ENCODE measurements at places on chromosomes 7 and 10. TPM values are rescaled to one million over a fixed set of nuclear protein-coding genes. Genes with fewer than 3 reads are reported as not detected.

Gene GDF2
- not detected for total RNA-seq

Gene TMEM225B
- total RNA-seq: 3.1 TPM

Gene PDZD7
- total RNA-seq: 6.1 TPM

Gene ZCWPW1
- 1.5 TPM for total RNA-seq

DNA sequence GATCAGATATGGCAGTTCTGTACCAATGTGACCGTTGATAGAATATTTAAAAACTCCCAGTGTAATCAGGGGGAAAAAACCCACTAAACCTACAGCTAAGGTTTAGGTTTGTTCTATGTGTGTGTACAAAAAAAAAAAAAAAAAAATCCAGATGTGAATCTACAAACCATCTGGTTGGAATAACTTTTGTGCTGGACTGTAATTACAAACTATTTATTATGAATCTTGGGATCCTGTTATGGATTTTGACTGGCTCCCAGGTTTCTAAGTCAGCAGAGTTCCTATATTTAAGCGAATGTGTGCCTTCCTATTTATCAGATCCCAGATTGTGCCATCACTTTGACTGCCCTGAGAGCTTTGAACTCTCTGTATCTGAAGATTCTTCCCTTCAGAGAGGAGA, 29.1 kb downstream of the BMPER start:
- no peak for DNase-seq

GRCh38 chr7:101575168-101575567, 53.9 kb downstream of the MYL10 start:
- DNase-seq: no peak

GRCh38 chr7:47371317-47371716, 210.6 kb downstream of the TNS3 start:
- DNase-seq: no peak

DNA sequence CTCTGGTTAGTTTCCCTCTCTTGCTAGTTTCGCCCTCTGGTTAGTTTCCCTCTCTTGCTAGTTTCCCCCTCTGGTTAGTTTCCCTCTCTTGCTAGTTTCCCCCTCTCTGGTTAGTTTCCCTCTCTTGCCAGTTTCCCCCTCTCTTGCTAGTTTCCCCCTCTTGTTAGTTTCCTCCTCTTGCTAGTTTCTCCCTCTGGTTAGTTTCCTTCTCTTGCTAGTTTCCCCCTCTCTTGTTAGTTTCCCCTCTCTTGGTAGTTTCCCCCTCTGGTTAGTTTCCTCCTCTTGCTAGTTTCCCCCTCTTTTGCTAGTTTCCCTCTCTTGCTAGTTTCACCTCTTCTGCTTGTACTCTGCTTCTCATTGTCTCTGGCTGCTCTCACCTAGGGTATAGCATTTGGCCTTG, 613.8 kb downstream of the LRMDA start:
- no peak for DNase-seq

DNA sequence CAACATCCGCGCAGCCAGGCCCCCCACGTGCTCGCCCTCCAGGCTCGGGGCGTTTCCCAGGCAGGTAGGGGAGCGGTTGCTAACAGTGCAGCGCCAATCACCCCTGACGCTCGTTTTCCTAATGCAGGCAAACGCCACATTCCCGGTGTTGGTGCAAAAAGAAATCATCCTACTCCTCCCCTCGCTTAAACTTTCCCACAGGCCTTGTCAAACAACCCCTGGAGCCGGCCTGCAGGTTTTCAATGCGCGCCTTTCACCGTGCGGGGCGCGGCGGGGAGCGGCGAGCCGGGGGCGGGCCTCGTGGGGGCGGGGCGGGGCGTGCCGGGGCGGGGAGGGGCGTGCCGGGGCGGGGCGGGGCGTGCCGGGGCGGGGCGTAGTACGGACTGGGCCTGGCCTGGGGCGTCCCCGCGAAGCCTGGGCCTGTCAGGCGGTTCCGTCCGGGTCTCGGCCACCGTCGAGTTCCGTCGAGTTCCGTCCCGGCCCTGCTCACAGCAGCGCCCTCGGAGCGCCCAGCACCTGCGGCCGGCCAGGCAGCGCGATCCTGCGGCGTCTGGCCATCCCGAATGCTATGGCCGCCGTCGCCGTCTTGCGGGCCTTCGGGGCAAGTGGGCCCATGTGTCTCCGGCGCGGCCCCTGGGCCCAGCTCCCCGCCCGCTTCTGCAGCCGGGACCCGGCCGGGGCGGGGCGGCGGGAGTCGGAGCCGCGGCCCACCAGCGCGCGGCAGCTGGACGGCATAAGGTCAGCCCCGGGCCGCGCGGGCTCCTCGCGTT, at the start of gene ECHDC3:
TSS of gene ECHDC3 (plus strand) at position 374 of the 770 bp plus-strand sequence. CDS start at position 569, 195 bp downstream.
- DNase-seq: no peak

GRCh38 chr7:81333536-81333935, 414.7 kb upstream of the SEMA3C start:
- no peak for DNase-seq

- DNase-seq: no peak
Observed at GRCh38 chr10:119274519-119275045, 67.2 kb downstream of the GRK5 start.

DNA sequence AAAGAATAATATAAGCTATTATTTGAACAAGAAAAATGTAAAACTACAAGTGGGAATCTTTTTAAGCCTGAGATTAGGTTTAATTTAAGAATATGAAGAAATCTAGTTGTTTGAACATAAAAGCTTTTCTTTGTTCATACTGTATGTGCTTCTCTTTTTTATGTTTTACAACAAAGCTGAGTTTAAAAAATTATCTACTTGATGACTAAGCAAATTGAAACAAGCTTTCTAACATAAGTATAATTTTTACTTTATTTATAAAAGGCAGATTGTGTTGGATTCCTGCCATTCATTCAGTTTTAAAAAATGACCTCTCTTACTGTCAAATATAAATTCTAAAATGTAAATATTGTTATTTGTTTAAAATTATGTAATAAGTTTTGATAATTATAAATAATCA, 958.2 kb downstream of the DNAJB9 start:
- DNase-seq: no peak

DNA sequence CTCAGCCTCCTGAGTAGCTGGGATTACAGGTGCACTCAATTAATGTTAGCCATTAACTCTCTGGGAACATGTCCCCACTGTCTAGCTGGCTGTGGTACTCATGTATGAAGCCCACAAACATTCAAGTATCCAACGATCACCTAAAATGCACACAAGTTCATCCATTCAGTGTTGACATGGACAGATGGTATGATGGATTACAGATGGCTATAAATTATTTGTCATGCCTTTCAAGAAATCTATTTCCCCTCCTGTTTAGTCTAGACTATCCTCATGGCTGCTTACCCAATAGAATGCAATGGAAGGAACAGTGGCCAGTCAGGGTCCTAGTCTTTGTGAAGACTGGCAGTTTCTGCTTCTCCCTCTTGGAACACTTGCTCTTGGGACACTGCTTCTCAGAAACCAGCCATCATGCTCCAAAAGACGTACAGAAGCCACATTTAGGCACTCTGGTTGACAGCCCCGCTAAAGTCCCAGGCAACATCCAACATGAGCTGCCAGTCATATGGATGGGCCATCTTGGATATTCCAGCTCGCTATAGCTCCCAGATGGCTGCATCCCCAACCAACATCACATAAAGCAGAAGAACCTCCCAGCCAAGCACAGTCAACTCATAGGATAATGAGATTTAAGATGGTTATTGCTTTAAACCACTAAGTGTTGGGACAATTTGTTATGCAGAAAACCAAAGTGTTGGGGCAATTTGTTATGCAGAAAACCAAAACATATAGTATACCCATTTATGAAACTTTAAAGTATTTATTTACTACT, 33.1 kb downstream of the MYL10 start:
- DNase-seq: no peak

DNA sequence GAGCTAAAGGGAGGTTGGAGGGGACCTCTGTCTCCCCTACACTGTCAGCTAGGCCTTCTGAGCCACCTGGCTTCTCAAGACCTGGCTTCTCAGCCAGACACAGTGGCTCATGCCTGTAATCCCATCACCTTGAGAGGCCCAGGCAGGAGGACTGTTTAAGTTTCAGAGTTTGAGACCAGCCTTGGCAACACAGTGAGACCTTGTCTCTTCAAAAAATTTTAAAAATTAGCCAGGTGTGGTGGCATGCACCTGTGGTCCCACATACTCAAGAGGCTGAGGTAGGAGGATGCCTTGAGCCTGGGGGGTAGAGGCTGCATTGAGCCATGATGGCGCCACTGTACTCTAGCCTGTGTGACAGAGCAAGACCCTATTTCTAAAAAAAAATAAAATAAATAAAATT, 33.1 kb downstream of the PIP4K2A start:
- no peak for DNase-seq
